ENCODE measurements at places on chromosomes 12 and 14. TPM values are rescaled to one million over a fixed set of nuclear protein-coding genes. Genes with fewer than 3 reads are reported as not detected.

Gene MYO1H
- not detected for total RNA-seq

Gene PRPH
- total RNA-seq = not detected

Gene PDZRN4
- not detected for total RNA-seq

Gene WDHD1
- 7.7 TPM for total RNA-seq

Data from mammary epithelial cell (primary cell).